Fibroblast of skin of left biceps (primary cell): ENCODE measurements at places on chromosomes 6 and 20.

- no peak for DNase-seq
These were observed 15.0 kb downstream of the GRM4 start for GRCh38 chr6:34130862-34131261.

GRCh38 chr20:2917266-2917665, 44.0 kb downstream of the PTPRA start:
- no peak for DNase-seq

GRCh38 chr20:33594743-33595142, 67.4 kb upstream of the C20orf144 start:
- no peak for DNase-seq

GRCh38 chr6:154411076-154411475, 54.5 kb upstream of the IPCEF1 start:
- no peak for DNase-seq

GRCh38 chr6:56742122-56742791, 99.6 kb upstream of the DST start:
- no peak for DNase-seq

DNA sequence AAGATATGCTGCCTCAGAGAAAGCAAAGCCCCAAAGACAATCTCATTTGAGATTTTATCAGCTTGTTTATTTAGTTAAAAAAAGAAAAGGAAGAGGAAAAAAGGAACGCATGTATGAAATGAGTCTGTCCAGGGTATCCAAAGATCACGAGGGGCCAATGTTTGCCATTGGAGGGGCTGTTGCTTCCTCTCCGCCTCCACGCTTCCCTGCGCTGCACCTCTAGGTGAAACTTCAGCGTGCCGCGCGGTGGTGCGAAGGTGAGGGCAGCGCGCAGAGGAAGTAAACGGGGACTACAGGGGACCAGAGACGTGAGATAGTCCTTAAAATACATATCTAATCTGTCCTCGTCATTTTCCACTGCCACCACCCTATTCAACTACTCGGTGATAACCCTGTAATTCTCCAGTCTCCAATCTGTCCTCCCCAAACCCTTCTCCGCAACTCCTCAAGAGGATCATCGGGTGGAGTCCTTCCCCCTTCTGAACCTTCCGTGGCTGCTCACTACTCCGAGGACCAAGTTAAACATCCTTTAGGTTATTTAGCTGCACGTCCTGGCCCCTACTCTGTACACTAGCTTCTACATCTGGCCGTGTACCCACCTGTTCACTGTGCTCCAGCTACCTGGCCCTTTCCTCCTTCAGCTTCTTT, 1.1 kb upstream of the DCBLD1 start:
- DNase-seq = no peak

- no peak for DNase-seq
These were observed 12.9 kb downstream of the CDYL start for GRCh38 chr6:4788953-4789584.

GRCh38 chr20:49297605-49298530, 20.0 kb upstream of the ZNFX1 start:
- DNase-seq = no peak

DNA sequence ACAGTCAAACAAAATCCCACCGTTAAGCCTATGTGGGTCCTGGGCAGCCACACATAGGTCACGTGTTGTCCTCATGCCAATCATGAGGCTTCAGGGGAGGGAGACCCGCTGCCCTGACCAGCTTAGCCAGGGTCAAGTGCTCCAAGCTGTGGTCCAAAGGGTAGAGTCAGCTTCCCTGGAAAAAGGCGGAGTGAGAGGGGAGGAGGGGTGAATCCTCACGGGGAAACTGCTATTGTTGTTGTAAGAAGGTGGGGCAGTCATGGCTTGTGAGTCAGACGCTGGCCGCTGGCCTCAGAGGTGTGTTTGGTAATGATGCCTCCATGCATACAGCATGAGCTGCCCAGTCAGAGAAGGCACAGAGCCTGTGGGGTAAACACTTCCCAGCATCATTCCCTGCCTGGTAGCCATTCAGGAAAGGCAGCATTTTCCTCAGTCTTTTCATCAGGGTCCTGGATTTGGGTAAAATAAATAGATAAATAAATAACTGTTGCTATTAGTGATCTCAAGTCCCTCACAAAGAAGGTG, 8.7 kb downstream of the CST3 start:
- no peak for DNase-seq

- no peak for DNase-seq
These were observed 28.4 kb downstream of the RNF182 start for GRCh38 chr6:13953061-13953705.

- no peak for DNase-seq
These were observed 358.3 kb upstream of the SULF2 start for GRCh38 chr20:48143435-48144081.

GRCh38 chr6:74368746-74369145, 672.7 kb downstream of the CD109 start:
- DNase-seq = no peak
